ENCODE measurements at places on chromosomes 5 and 9.

- peak; percentile 44 for DNase-seq
Measured at GRCh38 chr5:75052192-75053053, at the start of gene GCNT4. Gene GCNT4 (minus strand): TSS chr5:75052558. CDS start chr5:75030037, 22,521 bp downstream.

GRCh38 chr9:93154293-93154903, 20.3 kb upstream of the NINJ1 start:
- DNase-seq, result no peak

DNA sequence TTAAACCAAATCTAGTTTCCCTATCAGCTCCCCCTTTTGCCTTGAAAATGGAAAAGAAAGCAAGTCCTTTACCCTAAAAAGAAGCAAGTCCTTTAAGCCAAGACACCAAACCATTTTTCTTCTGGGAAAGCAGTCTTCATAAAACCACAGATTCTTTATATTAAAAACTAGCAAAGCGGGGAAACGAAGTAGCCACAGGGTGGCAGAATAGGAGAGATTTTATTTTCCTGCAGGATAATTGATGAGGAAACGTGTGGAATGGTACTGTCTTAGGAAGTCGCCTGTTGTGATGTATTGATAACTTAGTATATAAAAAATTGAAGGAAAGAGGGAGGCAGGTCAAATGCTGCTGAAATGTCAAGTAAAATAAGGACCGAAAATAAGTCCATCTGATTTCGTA, 41.1 kb downstream of the ZNF883 start:
- DNase-seq, result peak; percentile 4

DNA sequence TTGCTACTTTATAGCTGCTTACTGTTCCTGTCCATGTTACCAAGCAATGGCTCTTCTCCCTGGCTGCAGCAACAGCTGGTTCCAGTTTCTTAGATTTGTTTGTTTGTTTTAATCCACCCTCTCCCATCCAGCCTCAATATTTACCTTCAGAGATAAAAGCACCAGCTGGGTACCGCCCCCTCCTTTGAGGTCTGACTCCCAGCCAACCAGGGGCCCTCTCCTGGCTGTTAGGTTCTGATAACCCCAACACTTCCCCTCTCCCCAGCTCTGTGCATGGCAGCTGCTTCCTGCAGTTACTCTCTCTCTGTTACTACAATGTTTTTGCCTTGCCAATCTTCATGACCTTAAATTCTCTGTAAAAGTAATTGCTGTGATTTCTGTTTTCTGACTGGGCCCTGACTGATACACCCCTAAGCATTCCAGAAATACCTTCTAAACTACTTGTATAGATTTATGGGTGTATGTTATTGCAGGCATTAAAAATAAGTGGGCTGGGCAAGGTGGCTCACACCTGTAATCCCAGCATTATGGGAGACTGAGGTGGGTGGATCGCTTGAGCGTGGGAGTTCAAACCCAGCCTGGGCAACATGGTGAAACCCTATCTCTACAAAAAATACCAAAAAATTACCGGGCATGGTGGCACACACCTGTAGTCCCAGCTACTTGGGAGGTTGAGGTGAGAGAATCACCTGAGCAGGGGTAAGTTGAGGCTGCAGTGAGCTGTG, 2.6 kb upstream of the GCNT1 start:
- peak; percentile 31 for DNase-seq

DNA sequence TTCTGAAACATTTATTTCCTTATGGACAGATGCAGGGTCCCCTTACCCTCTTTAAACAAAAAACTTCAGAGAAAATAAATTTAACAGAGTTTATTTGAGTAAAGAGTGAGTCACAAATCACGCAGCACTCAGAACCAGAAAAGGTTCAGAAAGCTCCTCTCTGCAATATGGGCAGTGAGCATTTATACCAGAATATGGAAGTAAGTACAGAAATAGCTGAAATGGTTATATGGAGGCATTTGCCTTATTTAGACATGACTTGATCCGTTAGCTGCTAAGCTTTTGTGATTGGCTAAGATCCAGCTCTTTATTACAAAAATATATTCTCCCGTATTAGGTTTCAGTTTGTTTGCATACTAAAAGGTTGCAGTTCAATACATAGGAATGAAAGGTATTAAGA, 1554.1 kb downstream of the EFNA5 start:
- DNase-seq, result peak; percentile 12

DNA sequence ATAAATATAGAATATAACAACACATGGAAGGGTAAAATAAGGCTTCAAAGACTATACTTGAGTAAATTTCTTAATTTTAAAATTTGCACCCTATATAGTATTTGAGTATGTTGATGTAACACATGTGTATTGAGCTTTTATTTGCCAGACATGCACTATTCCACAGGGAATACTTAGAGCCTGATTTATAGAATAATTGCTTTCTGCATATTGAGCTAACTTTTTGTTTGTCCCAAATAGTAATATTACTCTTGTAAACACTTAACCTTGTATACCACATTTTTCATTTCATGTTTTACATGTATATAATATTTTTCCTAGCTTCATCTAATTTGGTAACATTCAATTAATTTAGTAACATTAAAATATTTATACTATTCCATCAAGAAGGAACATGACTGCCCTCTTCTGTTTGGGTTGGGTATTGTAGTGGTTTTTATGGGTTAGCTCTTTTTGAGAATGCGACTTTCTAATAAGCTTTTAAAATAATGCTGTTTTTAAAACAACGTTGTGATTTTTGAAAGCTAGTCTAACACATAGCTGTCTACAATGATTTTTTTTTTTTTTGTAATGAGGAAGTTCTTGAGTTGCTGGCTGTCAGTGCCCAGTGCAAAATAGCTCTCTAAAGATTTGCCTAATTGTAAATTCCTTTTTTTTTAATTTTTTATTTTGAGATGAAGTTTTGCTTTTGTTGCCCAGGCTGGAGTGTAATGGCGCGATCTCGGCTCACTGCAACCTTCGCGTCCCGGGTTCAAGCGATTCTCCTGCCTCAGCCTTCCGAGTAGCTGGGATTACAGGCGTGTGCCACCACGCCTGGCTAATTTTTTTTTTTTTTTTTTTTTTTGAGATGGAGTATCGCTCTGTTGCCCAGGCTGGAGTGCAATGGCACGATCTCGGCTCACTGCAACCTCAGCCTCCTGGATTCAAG, 4.8 kb downstream of the SUB1 start:
- DNase-seq, result peak; percentile 66

GRCh38 chr9:13899924-13900323, 414.0 kb downstream of the NFIB start:
- DNase-seq, result no peak

DNA sequence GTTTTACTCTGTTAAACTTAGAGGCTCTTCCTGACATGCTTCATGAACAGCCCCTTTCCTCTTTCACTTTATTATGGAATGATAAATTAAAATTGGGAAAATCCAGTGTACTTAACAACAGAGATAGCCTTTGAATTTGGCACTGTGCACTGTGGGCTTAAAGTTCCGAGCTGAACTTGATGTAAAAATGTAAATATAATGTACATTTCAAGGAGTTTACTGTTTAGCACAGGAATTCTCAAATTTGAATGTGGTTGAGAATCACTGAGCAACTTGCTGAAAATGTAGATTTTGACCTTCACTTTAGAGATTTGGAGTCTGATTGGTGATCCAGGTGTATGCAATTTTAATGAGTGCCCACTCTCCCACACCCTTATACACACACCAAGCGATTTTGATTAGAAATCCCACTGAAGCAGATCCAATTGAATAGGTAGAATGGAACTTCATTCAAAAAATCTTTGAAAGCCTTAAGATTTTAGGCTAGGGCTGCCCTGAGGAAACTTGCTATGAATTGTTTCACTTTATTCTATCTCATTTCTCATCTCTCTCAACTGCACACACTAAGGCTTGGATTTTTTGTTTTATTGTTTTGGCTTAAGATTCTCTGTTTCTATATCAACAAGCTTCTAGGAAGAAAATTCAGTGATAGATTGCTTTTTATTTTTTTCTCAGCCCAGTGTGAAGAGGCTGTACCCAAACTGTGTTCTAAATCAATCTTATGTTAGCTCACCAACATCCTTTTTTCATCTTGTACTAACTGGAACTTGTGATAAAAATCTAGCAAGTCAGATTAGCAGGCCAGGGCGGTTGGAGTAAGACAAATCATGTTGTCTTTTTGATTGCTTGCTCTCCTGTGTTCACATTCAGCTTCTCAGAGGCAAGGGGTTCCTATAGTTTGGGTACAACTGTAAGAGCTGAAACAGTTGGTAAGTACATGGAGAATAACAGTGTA, 22.9 kb downstream of the NUDT12 start:
- no peak for DNase-seq

DNA sequence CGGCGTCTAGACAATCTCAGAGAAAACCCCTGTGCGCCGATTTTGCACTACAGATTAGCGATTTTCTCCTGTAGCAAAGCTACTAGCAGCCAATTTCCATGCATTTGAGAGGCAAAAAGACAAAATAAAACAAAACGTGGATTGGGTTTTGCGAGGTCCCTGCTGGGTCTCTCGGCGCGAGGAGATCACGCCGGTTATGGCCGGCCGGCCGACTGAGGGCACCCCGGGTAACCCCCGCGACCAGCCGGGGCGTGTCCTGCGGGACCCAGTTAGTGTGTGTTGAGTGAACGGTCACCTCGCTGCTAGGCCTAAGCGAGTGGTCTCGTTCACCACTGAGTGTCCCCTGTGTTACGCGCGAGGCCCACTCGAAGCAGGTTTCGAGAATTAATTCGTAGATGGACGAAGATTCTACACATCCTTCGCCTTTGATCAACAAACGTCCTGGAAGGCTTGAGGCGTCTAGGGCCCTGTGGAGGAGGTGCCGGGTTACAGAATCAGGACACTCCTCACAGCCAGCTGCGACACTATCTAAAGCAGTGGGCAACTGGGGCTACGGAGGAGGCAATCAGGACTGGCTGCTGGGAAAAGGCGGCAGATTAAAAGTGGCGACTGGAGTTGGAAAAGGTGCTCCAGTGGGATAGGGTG, 764 bp upstream of the VDAC1 start:
- DNase-seq, result peak; percentile 15

DNA sequence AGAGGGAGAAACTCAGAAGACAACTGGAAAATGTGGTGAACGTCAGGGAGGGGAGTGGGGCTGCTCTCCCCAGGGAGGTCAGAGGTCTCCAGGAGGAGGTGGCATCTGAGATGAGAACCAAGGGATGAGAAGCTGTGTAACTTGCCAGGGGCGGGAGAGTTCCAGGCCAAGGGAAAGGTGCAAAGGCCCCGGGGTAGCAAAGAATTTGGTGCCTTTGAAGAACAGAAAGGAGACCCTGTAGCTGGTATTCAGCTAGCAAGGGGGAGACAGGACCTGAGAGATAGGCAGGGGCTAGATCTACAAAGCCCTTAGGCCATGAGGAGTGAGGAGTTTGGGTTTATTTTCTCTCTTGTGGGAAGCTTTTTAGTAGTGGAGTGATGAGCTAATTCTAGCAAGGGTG, 3.3 kb downstream of the DNM1 start:
- DNase-seq, result no peak

DNA sequence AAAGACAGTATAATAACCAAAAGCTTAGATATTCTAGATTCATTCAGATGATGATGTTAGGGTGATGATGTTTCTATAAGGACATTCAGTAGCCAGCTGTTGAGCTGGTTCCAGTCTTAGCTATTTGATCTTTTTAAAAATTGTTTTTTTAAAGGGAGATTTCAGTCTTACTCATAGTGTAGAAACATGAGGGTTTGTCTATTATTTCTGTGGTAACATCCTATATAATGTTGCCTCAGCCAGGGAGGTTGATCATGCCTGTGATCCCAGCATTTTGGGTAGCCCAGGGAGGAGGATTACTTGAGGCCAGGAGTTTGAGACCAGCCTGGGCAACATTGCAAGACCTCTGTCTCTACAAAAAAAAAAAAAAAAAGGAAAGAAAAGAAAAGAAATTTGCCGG, 167.8 kb downstream of the DOCK2 start:
- peak; percentile 90 for DNase-seq

DNA sequence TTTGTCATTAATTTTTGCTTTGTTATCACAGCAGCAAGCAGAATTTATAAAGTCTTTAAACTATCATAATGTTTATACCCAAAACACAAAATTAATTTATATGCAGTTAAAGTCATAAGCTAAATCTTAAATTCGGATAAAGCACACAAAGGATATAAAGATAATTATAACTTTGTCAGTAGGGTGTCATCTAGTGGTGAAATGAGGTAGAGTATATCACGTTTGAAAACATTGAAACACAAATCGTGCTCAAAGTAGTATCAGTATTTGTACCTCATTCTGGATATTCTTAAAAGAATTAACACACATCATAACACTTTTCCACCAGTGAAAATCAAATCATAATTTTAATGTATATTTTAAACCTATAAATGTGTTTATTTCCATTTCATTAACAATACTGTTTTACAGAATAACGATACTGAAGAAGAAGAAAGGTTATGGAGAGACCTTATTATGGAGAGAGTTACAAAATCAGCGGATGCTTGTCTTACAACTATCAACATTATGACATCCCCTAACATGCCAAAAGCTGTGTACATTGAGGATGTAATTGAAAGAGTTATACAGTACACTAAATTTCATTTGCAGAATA, 129.5 kb downstream of the NIPBL start:
- peak; percentile 36 for DNase-seq

GRCh38 chr5:146137967-146138403, 32.6 kb upstream of the PLAC8L1 start:
- DNase-seq, result peak; percentile 6

DNA sequence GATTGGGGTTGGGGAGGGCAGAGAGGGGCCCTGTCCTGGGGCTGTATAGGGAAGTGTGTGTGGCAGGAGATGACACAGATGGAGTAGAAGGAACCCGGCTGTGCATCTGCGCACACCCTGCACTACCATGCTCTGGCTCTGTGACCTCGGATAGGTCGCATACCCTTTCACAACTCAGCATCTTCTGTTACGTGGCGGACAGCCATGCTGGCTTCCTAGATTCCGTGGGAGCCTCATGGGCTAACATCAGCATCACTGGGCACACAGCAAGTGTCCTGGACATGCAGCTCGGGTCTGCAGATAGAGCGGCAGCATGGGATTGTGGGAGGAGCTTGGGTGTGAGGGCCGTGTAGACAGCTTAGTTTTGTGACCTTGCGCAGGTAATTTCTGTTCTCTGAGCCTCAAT, 9.2 kb downstream of the ARPC5L start:
- DNase-seq, result no peak
